Fibroblast of skin of left biceps (primary cell): ENCODE measurements at places on chromosomes 5 and 9.

- DNase-seq: no peak
Measured at GRCh38 chr9:131361202-131361833, 32.6 kb upstream of the PRRC2B start.

DNA sequence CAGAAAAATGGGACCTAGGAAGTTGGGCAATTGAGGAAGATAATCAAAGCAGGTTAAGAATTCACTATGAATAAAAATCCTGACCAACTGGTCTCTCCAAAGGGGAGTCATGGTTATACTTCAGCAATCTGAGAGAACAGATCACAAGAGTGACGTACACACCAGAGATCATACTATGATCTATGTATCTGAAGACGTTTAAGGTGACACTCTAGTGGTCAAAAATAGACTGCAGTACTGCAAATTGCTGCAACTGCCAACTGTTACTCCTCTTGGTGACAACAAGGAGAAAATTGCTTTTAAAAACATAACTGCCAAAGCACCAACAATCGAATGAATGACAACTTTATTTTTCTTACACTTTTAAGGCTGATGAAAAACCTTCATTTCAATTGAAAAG lies 4.9 kb downstream of the AK6 start:
- no peak for DNase-seq

GRCh38 chr9:8715788-8716187 lies 916.2 kb upstream of the DMAC1 start:
- no peak for DNase-seq

GRCh38 chr9:20984506-20984905 lies 46.9 kb downstream of the HACD4 start:
- peak; percentile 62 for DNase-seq

DNA sequence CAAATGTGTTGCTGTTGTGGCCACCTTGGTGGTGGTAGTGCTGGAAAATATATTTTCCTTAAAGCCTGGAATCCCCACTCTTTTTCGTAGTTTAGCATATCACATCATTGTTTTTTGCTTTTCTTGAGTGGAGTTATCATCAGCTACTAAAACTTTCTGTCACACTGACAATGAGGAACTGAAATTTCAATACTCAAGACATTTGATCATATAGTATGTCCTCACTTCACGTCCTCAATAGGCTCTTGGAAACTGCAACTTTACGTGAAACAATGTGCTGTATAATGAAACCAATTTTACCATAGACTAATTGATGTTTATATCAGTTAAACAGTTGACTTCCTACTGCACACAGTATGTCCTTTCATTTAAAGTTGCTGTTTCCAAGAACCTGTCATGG lies 265.8 kb downstream of the ADGRV1 start:
- no peak for DNase-seq

- no peak for DNase-seq
Measured at GRCh38 chr9:37749129-37749528, 4.5 kb upstream of the TRMT10B start.

DNA sequence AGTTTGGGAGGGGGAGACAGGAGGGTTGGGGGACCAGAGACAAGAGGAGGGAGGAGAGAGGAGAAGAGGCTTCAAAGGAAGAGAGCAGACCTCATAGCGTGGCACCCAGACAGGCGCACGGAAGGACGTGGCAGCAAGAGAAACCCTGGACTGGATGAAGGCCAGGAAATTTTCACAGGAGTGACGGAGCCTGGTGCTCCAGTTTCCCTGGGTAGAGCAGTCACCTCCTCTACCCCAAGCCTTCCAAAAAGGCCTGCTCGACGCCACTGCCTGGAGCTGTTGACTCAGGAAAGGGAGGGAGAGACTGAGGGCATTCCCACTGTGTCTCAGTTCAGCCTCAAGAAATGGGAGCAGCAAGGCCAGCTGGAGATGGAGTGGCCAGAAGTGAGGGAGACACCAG lies 19.3 kb downstream of the AK8 start:
- no peak for DNase-seq

DNA sequence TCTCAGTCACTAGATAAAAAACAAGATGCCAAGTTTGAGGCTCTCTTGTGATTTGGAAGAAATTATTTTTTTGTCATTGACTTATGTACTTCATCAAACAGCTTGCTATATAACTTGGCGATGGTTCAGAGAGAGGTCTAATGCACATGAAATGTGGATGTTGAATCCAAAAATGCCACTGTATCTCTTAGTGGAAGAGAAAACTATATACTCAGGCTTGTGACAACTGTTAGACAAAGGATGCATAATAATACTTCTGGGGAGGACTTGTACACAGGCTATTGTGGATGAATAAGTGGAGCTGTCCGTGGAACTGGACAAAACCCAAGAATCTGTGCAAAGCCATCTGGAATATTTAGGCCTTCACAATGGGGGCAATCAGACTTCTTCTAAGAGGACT lies 162.9 kb upstream of the NMUR2 start:
- no peak for DNase-seq

- DNase-seq: no peak
Measured at GRCh38 chr5:56561-57290, 35.2 kb upstream of the PLEKHG4B start.

DNA sequence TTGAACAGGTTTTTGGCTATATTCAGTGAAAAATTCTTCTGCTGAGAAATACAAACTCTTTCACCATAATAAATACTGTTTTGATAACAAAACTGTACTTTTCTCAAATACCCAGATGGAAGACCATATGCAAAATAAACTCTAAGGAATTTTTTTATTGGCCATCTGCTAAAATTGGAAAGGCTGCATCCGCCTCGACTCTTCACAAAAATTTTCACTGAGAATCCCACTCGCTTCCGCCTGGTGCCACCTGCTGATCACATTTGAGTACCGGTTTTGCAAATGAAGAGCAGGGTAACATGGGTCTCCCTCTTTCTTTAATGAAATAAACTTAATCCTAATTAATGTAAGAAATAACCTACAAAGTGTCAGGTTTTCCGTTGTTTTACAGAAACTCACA lies 76.4 kb downstream of the TTLL11 start:
- no peak for DNase-seq

- no peak for DNase-seq
Measured at GRCh38 chr5:120098902-120099535, 365.1 kb upstream of the PRR16 start.

DNA sequence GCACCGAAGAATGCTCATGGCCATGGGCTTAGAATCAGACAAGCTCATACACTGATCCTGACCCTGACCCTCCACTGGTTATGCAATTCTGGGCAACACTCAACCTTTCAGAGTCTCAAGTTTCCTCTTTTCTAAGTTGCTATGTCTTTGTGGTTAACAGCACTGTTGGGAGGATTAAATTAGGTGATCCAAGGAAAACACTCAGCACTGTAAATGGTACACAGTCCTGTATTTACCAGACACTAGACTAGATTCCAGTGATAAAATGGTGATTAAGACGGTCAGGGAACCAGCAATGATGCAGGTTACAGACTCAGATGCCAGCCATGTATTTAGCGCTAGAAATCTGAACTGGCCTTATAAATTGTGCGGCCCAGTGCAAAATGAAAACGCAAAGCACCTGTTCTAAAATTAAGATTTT lies 8.1 kb downstream of the ARL15 start:
- DNase-seq: no peak

DNA sequence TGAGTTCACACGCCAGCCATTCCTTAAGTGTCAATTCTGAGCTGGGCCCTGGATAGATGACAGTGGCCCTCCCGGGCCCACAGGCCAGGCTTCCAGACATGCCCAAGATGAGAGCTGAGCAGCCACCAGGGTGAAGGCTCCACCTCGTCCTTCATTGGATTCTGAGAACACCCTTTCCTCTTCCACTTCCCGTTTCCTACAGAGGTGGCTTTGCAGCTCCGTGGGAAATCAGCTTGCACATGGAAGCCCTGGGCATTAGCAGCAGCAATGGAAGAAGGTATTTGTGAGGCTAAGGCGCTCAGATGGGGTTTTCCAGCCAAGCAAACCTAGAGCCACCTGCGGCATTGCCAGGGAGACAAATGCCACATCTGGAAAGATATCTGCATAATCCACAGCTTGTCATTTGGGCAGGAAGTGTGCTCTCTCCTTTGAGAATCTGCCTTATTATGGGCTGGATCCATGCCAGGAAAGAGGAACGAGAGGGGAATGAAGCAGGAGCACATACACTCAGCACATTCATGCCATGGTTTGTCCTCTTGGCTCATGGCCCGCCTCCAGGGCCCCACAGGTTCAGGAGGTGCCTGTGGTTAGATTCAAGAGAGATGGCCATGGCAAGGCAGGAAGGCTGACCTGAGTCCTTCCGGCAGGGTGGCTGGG lies 34.1 kb downstream of the CFAP77 start:
- no peak for DNase-seq

DNA sequence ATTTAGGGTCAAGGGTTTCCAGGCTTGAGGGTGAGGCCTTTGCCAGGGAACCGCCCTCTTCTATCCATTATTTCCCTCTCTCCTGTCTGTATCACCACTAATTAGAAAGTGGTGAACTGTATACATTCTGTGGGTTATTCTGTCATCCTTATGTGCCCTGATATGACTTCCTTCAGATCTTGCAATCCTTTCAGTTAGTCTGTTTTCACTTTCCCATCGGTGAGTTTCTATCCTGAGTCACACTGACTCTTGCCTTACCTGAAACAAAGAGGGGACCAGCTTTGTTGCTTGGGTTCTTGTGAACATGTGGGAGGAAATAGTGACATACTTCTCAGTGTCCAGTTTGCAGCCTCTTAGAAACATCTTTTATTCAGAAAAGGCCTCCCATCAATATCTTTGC lies 205.4 kb upstream of the GHR start:
- DNase-seq: no peak

GRCh38 chr9:86405086-86405491 lies 50.9 kb upstream of the TUT7 start:
- DNase-seq: no peak

DNA sequence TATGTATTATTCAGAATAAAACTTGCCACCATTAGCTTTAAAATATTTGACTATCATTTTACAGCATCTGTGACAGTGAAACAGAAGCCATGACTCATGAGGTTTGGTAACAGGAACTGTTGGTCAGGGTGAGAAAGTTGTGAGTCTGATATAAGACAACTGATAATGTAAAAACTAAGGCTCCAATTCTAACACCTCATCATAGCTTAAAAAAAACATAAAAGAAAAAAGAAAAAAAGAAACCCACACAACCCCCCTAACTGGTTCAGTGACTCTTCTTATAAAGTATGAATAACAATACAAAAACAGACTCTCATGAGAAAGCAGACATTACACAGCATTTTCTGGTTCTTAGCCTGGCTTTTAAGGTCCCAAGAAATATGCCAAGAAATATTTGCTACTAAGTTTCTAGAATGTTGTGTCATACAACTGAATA lies 85.8 kb downstream of the MRPS27 start:
- DNase-seq: peak; percentile 55

- no peak for DNase-seq
Measured at GRCh38 chr5:56507351-56507930, 274.3 kb upstream of the ANKRD55 start.

DNA sequence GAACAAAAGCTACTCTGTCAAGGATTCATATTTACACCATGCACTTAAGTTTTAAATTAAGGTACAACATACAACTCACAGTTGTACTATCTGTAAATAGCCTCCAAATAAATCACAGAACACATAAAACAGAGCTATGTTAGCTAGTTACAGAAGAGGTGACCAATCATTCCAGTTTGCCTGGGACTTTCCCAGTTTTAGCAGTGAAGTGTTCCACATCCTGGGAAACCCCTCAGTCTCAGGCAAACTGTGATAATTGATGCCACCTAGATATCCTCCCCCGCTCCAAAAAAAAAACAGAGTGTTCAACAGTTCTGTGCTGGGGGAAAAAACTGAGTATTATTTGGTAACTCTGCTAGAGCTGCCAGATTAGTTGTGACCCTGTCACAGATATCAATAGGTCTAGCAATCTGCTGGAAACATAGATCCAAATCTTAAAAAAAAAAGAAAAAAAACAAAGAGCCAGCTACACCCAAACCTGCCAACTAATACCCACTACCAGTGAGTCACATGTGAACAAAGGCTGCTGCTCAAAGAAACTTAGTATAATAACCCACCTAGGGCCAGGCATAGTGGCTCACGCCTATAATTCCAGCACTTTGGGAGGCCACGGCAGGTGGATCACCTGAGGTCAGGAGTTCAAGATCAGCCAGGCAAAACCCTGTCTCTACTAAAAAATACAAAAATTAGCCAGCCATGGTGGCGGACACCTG lies 5.7 kb downstream of the TBCA start:
- DNase-seq: no peak

DNA sequence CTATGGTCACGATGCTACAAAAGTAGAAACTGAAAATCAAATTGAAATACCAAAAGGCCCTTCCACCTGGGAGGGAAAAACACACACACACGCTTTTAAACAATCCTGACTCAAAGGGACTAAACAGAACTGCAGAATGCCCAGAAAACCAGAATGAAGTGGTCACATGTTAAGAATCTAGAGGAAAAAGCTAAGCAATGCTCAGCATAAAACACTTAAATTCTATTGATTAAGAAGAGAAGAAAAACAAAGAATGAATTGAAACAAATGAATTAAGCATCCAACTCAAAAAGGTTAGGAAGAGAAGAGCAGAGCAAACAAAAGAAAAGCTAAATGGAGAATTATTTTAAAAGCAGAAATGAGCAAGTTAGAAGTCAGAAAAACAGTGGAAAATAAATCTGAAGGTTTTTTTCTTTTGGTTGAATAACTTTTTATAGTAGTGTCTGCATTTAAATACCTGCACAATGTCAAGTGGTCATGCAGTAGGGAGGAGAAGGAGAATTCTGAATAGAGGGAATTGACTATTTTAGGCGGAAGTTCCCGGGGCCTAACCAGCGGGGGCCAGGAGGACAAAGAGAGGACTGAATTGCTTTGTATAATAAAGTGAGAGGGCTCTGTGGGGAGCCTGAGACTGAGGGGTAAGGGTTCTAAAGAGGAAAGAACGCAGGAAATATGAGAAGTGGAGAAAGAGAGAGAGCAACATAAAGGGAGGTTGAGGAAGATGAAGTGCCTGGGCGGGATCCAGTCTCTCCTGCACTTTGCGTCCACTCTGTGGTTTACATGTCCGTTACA lies 146.8 kb downstream of the ATPSCKMT start:
- DNase-seq: no peak

DNA sequence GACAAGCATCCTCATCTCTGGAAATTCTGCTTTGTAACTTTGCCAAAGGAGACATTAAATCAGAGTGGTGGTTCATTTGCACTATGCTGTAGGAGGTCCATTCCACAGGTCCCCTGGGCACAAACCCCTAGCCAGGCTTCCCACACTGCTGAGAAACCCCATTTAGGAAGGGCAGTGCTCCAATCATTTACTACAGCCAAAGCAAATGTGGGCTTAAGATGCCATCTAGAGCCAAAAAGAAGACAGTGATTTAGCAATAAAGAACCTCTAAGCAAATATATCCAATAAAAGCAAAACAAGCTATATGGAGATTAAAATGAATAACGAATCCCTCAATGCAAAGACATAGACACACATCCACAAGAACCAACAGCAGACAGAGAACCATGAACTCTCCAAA lies 129.0 kb upstream of the ALDH1B1 start:
- DNase-seq: peak; percentile 6

- DNase-seq: no peak
Measured at GRCh38 chr5:73985145-73985544, 359.1 kb downstream of the ARHGEF28 start.

GRCh38 chr9:14277244-14277643 lies 36.7 kb downstream of the NFIB start:
- peak; percentile 87 for DNase-seq

- DNase-seq: no peak
Measured at GRCh38 chr5:135095052-135095715, 61.2 kb upstream of the PITX1 start.
